ENCODE measurements at places on chromosomes 13 and 19.

GRCh38 chr19:16951529-16951928 lies 62.7 kb downstream of the F2RL3 start:
- DNase-seq, result no peak

- no peak for DNase-seq
Measured at GRCh38 chr13:48000559-48001113, 437 bp downstream of the SUCLA2 start.

- no peak for DNase-seq
Measured at GRCh38 chr13:103839460-103839859, 773.2 kb upstream of the SLC10A2 start.

- DNase-seq, result no peak
Measured at GRCh38 chr19:42276821-42277220, 7.8 kb downstream of the CIC start.

DNA sequence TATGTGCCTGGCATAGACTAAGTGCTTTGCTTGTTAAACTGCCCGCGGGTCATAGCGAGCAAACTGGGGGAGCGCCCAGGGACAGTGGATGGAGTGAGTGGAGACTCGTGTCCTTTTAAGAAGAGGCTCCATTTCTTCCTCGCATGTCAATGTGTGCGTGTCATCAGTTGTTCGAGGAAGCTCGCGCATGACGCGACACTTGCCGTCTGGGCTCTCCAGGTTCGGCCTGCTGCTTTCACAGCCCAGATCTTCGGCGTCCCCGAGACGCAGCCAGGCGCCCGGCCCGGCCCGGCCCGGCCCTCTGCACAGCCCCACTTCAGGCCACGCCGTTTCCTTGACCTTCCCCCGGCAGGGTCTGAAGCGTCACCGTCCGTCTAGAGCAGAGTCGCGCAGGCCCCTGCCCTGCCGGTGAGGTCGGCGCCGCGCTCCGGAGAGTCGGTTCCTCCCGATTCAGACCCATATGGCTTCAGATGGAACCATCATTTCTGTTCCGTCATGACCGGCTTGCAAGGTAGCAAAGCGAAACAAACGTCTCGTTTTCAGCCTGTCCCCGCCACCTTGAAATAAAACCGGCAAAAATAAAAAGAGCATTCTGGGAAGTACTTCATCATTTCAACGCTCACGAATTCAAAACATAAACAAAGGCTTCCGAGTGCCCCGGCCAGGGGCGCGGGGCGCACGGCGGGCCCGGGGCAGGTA lies 599 bp upstream of the ARHGEF7 start:
- DNase-seq, result no peak

- no peak for DNase-seq
Measured at GRCh38 chr13:38957794-38958592, 32.6 kb downstream of the STOML3 start.

DNA sequence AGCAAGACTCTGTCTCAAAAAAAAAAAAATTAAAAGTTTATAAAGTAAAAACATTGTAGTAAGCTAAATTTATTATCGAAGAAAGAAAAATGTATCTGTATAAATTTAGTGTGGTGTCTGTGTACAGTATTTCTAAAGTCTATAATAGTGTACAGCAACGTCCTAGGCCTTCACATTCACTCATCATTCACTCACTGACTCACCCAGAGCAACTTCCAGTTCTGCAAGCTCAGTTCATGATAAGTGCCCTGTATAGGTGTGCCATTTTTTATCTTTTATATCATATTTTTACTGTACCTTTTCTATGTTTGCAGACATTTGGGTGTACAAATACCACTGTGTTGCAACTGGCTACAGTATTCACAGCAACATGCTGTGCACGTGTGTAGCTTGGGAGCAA lies 118.1 kb downstream of the TNFRSF19 start:
- no peak for DNase-seq

DNA sequence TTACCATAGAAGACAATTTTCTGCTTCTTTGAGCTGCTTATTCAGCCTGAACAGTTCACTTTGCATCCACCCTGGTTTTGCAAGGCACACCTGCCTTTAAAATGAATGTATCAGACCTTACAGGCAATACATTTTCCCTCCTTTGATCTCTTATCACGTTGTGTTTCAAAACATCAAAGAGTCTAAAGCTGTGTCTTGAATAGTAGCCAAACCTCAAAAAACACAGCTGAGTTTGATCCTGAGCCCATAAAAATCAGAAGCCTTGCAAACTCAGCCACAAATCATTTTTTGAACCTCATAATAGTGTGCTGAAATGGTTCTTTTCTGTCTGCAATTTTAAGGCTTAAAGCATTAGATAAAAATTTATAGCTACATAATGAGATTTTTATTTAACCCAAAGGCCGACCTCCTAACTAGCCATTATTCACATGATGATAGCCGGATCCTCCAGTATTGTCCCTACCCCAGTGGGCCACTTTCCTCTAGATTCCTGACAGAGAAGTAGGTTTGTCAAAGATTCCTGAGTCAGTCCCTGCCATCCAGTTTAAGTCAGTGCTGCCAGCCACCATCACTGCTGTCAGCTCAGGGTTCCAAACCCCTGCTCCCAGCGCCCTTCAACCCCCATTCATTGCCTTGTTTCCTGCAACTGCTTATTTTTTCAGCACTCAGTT lies 71.8 kb downstream of the CAB39L start:
- DNase-seq, result no peak

- DNase-seq, result no peak
Measured at GRCh38 chr13:24214528-24214927, 54.0 kb downstream of the SPATA13 start.

DNA sequence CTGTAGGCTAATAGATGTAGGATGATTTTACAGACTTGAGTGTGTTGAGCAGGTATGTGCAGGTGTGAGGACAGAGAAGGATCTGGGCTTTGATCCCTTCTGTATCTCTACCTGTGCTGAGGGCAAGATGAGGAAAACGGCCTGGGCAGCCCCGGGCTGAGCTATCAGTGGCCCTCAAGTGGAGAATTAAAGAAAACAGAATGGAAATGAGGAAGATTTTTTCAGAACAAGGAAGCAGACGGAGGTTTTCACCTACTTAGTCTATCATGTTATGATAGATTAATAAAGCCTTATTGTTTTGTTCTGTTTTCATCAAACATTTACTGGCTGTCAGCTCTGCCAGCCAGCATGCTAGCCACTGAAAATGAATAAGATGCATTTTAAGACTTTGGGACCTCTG lies 22.3 kb upstream of the FOXO1 start:
- no peak for DNase-seq

GRCh38 chr13:88031980-88032559 lies 360.9 kb downstream of the SLITRK5 start:
- DNase-seq, result no peak

GRCh38 chr19:1417681-1418495 lies 10.5 kb downstream of the DAZAP1 start:
- DNase-seq, result no peak

DNA sequence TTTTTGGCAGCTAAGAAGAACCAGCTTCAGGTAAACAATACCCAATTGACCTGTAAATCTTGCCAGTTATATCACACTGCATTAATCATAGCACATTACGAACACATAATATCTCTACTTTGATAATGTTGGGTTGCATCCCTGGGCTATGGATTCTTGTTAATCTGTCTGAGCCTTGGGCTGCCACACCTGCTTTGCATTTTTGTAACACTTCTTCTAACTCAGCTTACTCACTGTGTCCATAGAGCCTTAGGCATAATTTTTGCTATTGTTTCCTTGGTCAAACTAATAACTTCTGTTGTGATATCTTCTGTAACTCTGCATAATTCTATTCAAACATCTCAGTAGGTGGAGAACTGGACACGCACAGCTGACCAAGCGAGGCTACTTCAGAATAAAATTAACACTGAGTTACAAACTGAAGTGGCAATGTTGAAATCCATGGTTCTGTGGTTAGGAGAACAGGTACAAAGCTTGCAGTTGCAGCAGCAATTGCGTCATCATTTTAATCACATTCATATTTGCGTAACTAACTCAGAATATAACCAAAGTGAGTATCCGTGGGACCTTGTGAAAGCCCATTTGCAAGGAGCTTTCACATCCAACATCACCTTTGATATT lies 6.4 kb downstream of the ZNF350 start:
- DNase-seq, result no peak

DNA sequence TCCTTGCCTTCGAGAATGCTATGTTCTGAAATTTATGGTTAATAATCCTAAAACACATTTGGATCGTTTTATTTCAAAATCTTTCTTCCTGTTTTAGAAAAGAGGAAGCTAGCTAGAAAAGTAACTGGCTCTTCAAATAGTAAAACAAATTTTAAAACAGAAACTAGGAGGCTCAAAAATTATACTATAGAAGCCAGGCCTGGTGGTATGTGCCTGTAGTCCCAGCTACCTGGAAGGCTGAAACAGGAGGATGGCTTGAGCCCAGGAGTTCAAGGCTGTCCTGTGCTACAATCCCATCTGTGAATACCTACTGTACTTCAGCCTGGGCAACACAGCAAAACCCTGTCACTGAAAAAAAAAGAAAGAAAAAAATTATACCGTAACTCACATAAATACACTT lies 57.9 kb downstream of the ELF1 start:
- no peak for DNase-seq

- DNase-seq, result no peak
Measured at GRCh38 chr13:45782327-45783045, 69.1 kb downstream of the SIAH3 start.

GRCh38 chr19:33248954-33249613 lies 23.4 kb upstream of the SLC7A10 start:
- no peak for DNase-seq

GRCh38 chr13:35884211-35884760 lies 246.9 kb downstream of the DCLK1 start:
- DNase-seq, result no peak

GRCh38 chr13:76292726-76293125 lies 593.5 kb downstream of the KCTD12 start:
- DNase-seq, result no peak

DNA sequence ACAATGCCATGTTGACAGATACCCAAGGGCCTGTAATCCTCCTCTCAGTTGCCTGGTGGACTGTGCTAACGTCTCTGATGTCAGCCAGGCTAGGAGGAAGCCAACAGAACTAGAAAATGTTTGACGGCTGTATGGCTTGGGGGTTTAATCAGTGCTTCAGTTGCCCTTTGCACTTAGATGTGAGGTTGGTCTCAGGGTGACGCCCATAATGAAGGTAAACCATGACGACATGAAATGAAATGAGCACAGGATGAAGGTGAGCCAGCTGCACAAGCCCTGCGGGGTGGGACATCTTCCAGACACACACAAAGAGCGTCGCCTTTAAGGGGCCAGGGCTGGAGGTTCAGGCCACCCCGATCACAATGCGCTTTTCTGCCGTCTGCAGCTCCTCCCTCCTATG lies 127.2 kb downstream of the CRYL1 start:
- no peak for DNase-seq

DNA sequence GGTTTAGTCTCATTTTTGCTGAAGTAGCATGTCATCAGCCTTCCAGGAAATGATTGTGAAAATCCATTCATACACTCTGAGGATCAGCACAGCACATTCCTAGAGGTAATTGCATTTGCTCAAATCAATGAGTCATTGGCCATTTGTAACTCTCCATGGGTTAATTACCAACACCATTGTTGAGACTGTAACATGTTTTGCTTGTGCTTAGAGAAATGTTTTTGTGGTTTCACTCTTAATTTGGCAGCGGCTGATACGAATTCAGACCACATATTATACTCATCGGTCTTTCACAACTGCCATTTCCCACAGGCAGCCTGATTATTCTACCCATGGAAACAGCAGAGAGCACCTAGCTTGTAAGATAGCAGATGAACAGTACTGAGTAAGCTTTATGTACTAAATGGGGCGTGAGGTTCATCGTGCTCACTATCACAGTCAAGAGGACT lies 110.3 kb downstream of the NHLRC3 start:
- no peak for DNase-seq

- DNase-seq, result no peak
Measured at GRCh38 chr13:100809129-100809390, 134.5 kb upstream of the TMTC4 start.

DNA sequence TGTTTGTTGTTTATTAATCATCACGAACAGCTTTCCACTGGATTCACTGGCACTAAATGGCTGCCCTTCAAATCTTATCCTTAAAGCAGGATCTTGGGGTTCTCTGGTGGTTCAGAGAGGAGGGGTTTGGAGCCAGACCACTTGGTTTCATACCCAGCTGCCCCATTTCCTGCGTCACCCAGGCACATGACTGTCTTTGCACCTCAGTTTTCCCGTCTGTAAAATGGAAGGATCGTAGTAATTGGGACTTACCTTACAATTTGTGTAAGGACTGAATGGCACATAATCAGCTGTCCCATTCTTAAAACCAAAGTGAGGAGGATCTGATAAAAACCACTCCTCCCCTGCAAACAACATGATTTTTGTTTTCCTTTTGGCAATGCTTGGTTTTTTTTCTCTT lies 318.3 kb downstream of the ZNF536 start:
- DNase-seq, result no peak

DNA sequence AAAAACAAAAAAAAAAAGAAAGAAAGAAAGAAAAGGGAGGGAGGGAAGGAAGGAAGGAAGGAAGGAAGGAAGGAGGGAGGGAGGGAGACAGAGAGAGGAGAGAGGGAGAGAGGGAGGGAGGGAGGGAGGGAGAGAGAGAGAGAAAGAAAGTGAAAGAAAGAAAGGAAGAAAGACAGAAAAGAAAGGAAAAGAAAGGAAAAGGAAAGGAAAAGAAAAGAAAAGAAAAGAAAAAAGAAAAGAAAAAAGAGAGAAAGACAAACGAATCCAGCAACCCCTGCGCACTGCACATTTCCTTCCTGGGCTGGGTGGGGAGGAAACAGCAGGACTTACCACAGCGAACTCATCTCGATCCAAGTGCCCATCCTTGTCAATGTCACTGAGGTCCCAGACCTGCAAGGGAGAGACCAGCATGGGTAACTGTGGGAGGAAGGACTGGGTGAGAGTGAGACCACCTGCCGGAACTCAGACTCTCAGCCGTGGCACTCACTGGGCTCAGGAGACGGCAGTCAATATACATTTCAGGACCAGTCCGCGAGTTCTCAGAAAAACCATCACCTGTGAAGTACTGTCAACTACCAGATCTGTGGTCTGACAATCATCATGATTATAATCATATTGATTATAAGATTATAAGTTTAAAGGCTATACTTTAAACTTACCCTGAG lies 43.3 kb downstream of the EPS15L1 start:
- no peak for DNase-seq

DNA sequence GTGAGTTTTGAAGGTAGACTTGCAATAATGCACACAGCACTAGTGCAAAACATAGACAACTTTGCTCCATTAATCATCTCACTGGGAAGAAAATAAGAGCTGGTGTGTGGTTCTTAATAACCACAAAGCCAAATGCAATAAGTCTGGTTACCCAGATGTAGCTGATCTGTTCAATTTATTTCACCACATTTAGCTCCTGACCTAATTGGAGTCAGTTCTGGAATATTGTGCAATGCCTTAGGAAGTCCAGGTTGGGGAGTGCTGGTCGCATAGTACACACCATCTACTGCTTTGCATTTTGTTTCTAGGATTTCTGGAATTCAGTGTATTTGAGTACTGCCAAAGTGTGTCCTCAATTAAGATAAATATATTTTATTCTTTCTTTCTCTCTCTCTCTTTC lies 483.3 kb upstream of the SPRY2 start:
- DNase-seq, result no peak

DNA sequence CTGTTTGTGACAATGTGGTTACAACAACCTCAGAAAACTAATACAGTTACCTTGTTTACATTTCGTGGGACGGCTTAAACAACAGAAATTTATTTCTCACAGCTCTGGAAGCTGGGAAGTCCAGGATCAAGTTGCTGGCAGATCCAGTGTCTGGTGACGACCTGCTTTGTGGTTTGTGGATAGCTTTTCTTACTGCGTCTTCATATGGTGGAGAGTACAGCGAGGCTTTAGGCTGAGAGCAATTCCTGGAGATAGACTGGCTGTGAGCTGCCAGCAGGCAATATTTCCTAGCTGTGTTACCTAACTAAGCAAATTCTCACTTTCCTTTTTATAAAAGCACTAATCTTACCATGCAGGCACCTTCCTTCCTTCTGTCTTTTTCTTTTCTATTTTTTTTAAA lies 1203.5 kb upstream of the PRR20A start:
- no peak for DNase-seq

Data from stimulated activated CD8-positive, alpha-beta memory T cell treated with anti-CD3 and anti-CD28 coated beads, Interleukin-2, amount 100 ng/mL, for 1 hour (primary cell).